ENCODE measurements at places on chromosomes 5 and 9.

DNA sequence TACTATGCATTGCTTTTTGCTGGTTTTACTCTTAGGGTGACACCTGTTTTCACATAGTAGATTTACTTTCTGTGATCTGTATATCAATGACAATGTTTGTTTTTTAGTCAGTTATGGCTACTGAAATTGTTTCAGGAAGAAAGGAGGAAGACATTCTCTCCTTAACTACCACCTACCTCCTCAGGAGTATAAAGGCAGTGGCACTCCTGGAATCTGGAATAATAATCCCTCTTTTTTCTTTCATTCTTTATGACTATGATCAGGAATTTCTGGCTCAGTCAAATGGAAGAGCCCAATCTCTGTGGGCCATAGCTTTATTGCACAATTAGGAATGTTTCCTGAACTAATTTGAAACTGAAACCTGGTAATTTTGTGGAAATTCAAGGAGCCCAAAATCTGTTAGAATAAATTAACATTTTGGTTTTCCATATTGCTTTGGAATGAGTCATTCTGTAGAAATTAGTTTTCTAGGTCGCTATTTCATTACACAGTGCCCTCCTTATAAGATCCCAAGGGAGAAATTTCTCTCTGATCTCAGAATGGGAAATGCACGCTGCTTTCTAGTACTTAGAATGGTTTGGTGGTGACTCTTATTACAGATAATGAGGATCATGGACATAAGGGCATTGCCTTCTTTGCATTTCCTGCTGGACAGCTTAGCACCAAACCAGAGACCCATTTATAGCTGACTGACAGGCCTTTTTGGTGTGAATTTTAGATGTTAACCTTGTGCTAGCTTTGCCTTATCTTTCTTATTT, 95.3 kb upstream of the VLDLR start:
- DNase-seq, result no peak

- DNase-seq, result no peak
Observed at GRCh38 chr5:109452661-109453060, 42.9 kb upstream of the PJA2 start.

DNA sequence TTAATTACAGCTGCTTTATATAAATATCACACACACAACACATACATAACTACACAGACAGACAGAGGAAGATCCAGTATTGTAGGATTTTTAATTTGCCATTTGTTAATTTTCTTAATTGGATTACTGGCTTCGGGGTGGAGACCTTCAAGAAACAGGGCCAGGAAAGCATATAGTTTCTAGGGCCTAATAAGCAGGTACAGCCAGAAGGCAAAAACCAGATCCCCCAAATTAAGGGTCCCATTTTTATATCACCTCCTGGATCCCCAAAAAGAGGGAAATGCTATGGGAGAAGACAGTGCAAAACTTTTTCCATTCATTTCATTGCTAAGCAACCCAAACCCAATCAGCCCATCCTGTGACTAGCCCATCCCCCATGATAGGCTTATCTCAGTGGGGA, 373.3 kb upstream of the FAM174A start:
- no peak for DNase-seq

GRCh38 chr5:149537374-149537975, 13.8 kb downstream of the CSNK1A1 start:
- DNase-seq, result no peak

GRCh38 chr5:112221128-112221527, 197.9 kb downstream of the EPB41L4A start:
- no peak for DNase-seq

All from midbrain (tissue), 1 donor.